Natural killer cell (primary cell): ENCODE measurements at places on chromosomes 3 and 15. TPM values are rescaled to one million over a fixed set of nuclear protein-coding genes. Genes with fewer than 3 reads are reported as not detected.

DNA sequence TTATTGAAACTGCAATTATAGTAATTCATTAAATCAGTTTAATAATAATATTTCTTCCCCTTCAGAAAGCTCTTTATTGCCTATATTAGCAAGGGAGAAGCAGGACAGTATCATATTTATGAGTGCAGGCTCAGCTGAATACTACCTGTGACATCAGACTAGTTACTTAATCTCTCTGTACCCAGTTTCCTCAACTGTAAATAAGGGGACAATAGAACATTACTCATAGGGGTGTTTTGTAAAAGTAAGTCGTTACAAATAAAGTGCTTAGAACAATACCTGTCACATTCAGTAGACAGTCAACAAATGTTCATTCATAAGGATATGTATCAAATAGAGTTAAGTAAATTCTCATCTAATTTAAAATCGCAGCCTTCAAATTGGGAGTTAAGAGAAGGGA lies 12.1 kb upstream of the VPS39 start:
- DNase-seq: no peak

- DNase-seq: no peak
Measured at GRCh38 chr3:152281133-152281713, 12.5 kb downstream of the MBNL1 start.

- no peak for DNase-seq
Measured at GRCh38 chr3:25454005-25454927, 26.2 kb downstream of the RARB start.

DNA sequence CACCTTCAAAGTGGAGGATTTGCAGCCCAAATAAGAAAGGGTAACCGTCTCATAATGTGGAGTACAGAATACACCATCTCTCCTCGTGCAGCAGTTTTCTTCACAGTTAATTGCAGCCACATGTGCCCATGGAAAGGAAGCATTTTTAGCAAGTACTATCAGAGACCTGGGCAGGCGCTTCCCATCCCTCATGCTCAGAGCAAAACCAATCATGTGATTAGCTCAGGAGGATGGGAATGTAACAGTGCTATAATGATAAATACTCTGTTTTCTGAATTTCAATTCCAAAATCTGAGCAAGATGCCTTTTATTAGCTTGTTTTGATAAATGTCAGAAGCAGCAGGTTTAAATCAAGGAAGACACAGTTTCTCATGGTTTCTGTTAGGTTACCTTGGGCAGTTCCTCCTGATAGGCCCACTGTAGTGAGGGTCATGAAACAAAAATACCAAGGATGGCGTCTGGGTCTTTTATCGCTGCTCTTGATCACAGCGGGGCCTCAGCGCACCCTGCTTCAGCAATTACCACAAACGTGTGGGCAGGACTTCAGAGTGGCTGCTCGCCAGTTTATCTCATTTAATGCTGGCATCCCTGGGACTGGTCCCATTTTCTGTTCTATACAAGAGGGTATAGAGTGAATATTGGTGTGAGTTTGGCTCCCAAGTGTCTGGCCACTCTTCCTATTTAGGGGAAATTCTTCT lies 92.6 kb upstream of the VGLL4 start:
- DNase-seq: no peak

The WNT7A gene
- total RNA-seq: not detected

The RBM5 gene
- 359 TPM for total RNA-seq

The MINAR1 gene
- total RNA-seq: 0.98 TPM
